ENCODE measurements at places on chromosomes 2 and 18.

GRCh38 chr2:207110310-207110709 lies 55.4 kb downstream of the KLF7 start:
- no peaks in the 10 kb centered on the region for H3K4me1 ChIP-seq
- no peaks in the 10 kb centered on the region for H3K27me3 ChIP-seq
- no peak for DNase-seq
- H3K4me3 ChIP-seq, result no peak overlapping the region
- no peak overlapping the region for H3K27ac ChIP-seq

DNA sequence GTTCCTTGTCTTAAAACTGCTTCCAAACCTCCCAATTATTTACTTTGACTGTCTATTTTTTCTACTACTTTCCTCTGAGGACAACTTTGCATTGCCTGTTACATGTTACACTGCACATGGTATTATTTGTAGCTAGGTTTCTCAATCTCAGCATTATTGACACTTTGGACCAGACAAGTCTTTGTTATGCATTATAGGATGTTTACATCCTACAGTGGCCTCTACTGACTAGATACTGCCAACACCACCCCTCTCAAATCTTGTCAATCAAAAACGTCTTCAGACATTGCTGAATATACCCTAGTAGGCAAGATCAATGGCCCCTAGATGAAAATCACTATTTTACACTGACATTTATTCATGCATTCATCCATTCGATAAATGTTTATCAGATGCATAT lies 129.6 kb upstream of the DNAJC10 start:
- H3K36me3 ChIP-seq, result no peaks in the 10 kb centered on the region
- DNase-seq, result no peak
- no peaks in the 10 kb centered on the region for H3K27me3 ChIP-seq
- no peak overlapping the region for H3K4me3 ChIP-seq
- no peak overlapping the region for H3K27ac ChIP-seq

GRCh38 chr2:75608684-75609333 lies 37.8 kb upstream of the MRPL19 start:
- DNase-seq, result peak; percentile 24
- no peaks in the 10 kb centered on the region for H3K36me3 ChIP-seq
- no peak overlapping the region for H3K27ac ChIP-seq
- H3K27me3 ChIP-seq, result peaks cover 17% of the 10 kb centered on the region
- peak overlapping the region; percentile 26 for H3K4me3 ChIP-seq

- H3K27me3 ChIP-seq, result no peaks in the 10 kb centered on the region
- H3K4me3 ChIP-seq, result peak overlapping the region; percentile 55
- H3K4me1 ChIP-seq, result peaks cover 11% of the 10 kb centered on the region
- no peak for DNase-seq
These were observed 592 bp upstream of the MARS2 start for GRCh38 chr2:197704434-197705120.

DNA sequence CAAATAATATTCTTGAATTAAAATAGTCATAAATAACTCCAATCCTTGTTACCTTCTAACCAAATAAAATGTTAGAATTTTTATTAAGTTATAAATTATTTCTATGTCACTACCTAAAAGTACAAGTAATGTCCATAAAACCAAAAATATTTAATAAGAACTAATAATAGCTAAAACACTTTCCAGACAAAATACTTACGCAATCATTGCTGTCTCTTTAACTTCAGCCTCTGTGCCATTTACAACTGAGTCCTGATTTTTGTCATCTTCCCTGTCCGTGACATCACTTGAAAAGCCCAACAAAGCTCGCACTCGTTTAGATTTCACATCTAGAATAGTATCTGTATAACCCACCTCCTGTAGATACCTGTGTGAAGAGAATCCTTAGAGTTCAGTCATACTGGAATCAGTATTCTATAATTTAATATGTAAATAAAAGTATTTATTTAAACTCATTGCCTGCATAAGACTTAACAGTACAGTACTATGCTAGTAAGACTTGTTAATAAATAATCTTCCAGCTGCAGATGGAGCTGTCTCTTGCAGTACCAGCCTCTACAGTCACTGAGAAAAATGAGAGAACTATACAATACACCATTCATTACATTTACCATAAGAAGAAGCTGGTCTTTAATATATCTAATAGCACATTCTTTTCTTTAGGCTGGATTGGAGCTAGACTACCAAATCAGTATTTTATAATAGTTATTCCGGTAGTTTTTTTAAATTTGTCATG lies 63.8 kb downstream of the STRN start:
- no peaks in the 10 kb centered on the region for H3K36me3 ChIP-seq
- H3K4me1 ChIP-seq, result no peaks in the 10 kb centered on the region
- no peak overlapping the region for H3K4me3 ChIP-seq
- H3K27ac ChIP-seq, result no peak overlapping the region
- no peaks in the 10 kb centered on the region for H3K27me3 ChIP-seq
- no peak for DNase-seq

DNA sequence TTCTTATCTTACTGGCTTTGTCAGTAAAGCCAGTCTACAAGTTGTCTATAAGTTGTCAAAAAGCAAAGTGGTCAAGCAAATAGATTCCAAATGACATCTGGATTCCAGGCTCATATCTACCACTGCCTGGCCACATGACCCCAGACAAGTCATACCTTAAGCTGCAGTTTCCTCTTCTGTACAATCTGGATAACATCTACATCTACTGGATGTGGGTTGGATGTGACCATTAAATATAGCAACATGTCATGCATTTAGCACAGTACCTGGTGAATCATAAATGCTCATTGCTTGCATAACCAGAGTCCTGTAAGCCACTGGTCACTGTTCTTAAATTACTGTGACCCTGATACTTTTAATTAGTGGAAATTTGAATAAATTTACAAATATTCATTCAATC lies 16.8 kb downstream of the COBLL1 start:
- H3K4me3 ChIP-seq, result no peak overlapping the region
- no peak for DNase-seq
- no peaks in the 10 kb centered on the region for H3K36me3 ChIP-seq
- H3K4me1 ChIP-seq, result no peaks in the 10 kb centered on the region
- no peaks in the 10 kb centered on the region for H3K27me3 ChIP-seq

DNA sequence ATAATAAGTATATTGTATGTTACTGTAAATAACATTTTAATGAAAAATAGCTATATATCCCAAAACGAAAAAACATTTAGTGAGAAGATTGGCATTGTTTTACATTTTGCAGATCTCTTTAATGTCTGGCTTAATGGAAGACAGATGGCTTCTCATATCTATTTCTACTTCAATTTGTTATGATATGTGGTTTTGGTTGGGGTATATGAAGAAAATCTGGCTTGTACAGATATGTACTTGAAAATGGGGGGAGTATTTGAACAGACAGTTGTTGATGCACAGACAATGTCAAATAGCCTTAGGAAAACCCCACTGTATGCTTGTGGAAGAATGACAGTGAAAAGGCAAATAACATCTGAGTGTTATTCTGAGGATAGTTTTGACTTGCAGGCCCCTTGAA lies 23.6 kb upstream of the GMCL1 start:
- H3K36me3 ChIP-seq, result peaks cover 4% of the 10 kb centered on the region
- no peak overlapping the region for H3K27ac ChIP-seq
- no peaks in the 10 kb centered on the region for H3K4me1 ChIP-seq
- no peak for DNase-seq
- H3K27me3 ChIP-seq, result no peaks in the 10 kb centered on the region

DNA sequence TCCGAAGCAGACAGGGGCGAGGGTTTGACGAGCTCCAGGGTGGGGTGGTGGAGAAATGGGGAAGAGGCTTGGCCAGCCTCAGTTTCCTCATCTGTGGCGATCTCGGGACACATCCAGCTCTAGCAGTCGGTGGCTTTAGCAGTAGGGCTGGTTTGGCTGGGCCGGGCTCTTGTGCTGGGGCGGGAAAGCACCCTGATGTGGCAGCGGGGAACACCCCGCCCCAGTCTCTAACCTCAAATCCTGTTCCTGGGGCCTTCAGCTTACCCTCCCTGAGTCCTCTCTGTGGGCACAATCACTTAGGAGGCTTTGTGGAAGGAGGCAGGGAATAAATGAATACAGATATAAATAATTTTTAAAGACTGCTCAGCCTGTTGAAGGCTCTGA lies 26.5 kb upstream of the MCFD2 start:
- no peaks in the 10 kb centered on the region for H3K27me3 ChIP-seq
- DNase-seq, result no peak
- H3K4me3 ChIP-seq, result peak overlapping the region; percentile 58
- H3K27ac ChIP-seq, result peak overlapping the region; percentile 89

GRCh38 chr2:42314892-42315468 lies 46.0 kb downstream of the COX7A2L start:
- no peak overlapping the region for H3K27ac ChIP-seq
- H3K27me3 ChIP-seq, result no peaks in the 10 kb centered on the region
- peaks cover 3% of the 10 kb centered on the region for H3K4me1 ChIP-seq
- no peak for DNase-seq

Measured in HCT116 (cell line).